NCI-H187 (cell line): ENCODE measurements at places on chromosomes 3 and 15.

- DNase-seq = no peak
Observed at GRCh38 chr3:42658091-42658770, 4.7 kb downstream of the ZBTB47 start.

- DNase-seq = no peak
Observed at GRCh38 chr3:28590216-28590615, 241.6 kb upstream of the AZI2 start.

DNA sequence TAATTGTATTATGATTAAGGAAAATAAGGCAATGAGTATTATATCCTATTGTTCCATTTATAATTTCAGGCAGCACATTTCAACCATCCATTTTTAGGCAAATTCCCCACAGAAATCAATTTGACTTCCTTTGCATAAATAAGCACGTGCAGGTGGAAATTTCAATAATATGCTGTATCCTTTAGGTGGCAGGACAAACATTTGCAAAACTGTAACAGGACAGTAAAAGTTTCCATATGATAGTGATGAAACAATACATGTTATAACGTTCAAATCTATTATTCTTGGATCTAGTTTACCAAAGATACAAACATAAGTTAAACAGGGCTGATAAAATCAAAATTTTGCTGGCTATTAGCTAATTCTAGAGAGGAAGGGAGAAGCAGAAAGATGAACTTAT lies 8.5 kb downstream of the UACA start:
- DNase-seq = no peak

DNA sequence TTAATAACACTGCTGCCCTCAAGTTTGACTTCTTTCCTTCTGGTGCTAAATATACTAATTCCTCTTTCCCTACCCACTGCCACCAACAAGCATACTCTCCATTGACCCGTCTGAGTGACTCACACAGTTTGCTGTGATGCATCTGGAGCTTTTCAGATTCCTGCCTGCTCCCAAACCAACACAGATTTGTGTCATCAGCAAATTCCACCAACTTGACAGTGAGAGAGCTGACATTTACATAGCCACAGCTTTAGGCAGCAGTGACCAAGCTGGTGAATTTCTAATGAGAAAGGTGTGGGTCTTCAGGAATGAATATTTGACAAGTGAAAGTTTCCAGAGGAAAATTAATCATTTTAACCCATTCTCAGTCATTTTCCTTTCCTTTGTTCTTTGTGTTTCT lies 96.5 kb upstream of the PRICKLE2 start:
- no peak for DNase-seq

GRCh38 chr15:89417206-89417725 lies 79.1 kb downstream of the RHCG start:
- no peak for DNase-seq

GRCh38 chr3:172685331-172686214 lies 25.3 kb downstream of the NCEH1 start:
- DNase-seq = no peak
